Subcutaneous adipose tissue (tissue), 4 donors: ENCODE measurements at places on chromosomes 6 and 20. TPM values are rescaled to one million over a fixed set of nuclear protein-coding genes. Genes with fewer than 3 reads are reported as not detected.

C6orf52 gene
- not detected for total RNA-seq

BMP7 gene
- not detected for total RNA-seq

BIRC7 gene
- total RNA-seq = 1.3 TPM

VSTM2L gene
- 1.9 TPM for total RNA-seq

MLN gene
- not detected for total RNA-seq

PABPC1L gene
- total RNA-seq = 5.9 TPM

SNX21 gene
- 108 TPM for total RNA-seq

CLIC5 gene
- 2.7 TPM for total RNA-seq

FUT9 gene
- not detected for total RNA-seq

TMEM200A gene
- total RNA-seq = 1.3 TPM

SLCO4A1 gene
- total RNA-seq = 9.0 TPM

KCNK5 gene
- total RNA-seq = 1.0 TPM

SNAI1 gene
- 5.1 TPM for total RNA-seq

GLP1R gene
- 0.17 TPM for total RNA-seq

DSN1 gene
- 10.7 TPM for total RNA-seq

RGS17 gene
- total RNA-seq = 2.4 TPM

C4A gene
- total RNA-seq = 5.1 TPM

ERMARD gene
- 32.0 TPM for total RNA-seq

FAM83C gene
- total RNA-seq = not detected

ZBTB22 gene
- 10.8 TPM for total RNA-seq

C6orf136 gene
- total RNA-seq = 9.3 TPM

CRIP3 gene
- total RNA-seq = 0.88 TPM

ADGRF4 gene
- total RNA-seq = not detected

HAO1 gene
- total RNA-seq = not detected

L3MBTL1 gene
- 5.7 TPM for total RNA-seq

TRDN gene
- total RNA-seq = under 0.01 TPM

SUPT3H gene
- total RNA-seq = 6.2 TPM

PPP1R18 gene
- 43.9 TPM for total RNA-seq

HFE gene
- total RNA-seq = 11.2 TPM

SULF2 gene
- 37.2 TPM for total RNA-seq

PHACTR3 gene
- total RNA-seq = not detected

DNAH8 gene
- total RNA-seq = not detected

TSBP1 gene
- not detected for total RNA-seq

ASIP gene
- total RNA-seq = 1.2 TPM
